ENCODE measurements at places on chromosomes 7 and 10.

DNA sequence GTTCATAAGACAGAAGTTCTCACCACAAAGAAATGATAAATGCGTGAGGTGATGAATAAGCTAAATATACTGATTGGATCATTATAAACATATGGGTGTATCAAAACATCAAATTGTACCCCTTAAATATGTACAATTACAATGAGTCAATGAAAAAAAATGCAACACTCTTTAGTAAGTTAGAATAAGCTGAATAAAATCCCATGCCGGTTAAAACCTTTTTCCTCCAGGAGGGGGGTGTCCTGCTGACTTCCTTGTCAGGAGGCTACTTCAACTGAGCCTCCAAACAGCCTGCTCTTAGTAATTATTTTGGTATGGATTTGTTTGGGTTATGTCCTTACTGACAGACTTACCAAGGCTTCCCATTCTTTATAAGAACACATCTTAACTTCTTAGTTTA is 649.1 kb downstream of the INHBA start:
- peak; percentile 33 for DNase-seq

- no peak for DNase-seq
Measured at GRCh38 chr7:46508583-46508982, 587.5 kb upstream of the IGFBP3 start.

DNA sequence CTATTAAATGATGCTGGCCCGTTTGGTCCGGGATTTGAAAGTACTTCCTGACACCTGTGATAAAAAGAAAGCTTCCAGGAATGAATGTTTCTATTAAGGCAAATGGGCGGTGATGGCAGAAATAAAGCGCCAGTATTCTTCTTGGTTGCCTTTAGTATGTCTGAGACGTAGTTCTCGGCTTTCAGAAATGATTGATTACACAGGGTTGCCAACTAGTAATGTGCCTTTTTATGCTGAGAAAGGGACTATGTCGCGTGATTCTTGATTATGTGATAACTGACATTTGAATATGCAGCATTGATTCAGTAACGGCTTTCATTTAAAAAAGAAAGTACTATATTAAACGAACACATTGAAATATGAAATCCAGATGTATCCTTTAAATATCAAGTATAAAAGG is 13.9 kb downstream of the ZRANB1 start:
- no peak for DNase-seq

DNA sequence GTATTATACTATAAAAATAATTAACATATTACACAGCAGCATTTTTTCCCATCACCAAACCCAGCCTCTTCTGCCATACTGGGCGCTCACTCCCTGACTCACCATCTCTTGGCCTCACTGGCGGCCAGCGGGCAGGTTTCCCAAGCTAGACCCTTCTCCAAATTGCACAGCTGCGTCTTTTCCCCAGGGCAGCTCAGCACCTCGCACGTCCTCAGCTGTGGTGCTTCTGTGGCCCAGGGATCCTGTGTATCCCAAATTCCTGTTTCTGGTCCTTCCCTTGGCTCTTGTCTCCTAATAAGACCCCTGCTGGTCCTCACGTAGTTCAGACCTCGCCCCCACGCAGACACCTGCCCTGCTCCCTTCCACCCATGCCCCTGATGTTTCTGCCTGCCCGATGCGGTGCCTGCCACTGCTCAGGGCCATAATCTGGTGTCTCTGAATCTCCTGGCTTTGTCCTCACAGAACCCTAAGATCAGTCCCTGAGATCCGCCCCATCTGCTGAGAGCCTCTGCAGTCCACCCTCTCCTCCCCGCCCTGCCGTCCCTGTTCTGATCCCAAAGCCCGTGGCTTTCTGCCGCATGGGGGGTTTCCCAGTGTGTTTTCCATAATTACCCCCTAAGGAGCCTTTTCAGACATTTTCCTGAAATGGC is 290.1 kb downstream of the TCERG1L start:
- DNase-seq: no peak

- no peak for DNase-seq
Measured at GRCh38 chr7:26699766-26700165, 164.6 kb downstream of the SKAP2 start.

DNA sequence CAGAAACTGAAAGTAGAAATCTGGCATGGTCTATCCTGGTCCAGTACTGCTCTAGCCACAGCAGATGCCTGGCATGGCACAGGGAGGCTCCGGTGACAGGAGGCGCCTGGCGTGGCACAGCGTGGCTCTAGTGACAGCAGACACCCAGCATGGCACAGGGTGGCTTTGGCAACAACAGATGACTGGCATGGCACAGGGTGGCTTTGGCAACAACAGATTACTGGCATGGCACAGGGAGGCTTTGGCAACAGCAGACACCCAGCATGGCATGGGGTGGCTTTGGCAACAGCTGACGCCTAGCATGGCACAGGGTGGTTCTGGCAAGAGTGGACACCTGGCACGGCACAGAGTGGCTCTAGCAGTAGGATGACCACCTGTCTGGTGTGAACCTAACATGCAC is 480.5 kb upstream of the FOXK1 start:
- no peak for DNase-seq

GRCh38 chr10:130054021-130054420 is 56.6 kb downstream of the C10orf143 start:
- DNase-seq: no peak

GRCh38 chr10:31864834-31865518 is 63.7 kb downstream of the ARHGAP12 start:
- peak; percentile 75 for DNase-seq

DNA sequence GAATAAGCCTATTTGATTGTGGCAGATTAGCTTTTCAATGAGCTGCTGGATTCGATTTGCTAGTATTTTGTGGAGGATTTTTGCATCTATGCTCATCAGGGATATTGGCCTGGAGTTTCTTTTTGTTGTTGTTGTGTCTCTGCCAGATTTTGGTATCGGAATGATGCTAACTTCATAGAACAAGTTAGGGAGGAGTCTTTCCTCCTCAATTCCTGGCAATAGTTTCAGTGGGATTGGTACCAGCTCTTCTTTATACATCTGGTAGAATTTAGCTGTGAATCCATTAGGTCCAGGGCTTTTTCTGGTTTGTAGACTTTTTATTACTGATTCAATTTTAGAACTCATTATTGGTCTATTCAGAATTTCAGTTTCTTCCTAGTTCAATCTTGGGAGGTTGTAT is 43.4 kb upstream of the KLF14 start:
- no peak for DNase-seq

- DNase-seq: peak; percentile 81
Measured at GRCh38 chr10:23412223-23412622, 26.7 kb upstream of the OTUD1 start.

- DNase-seq: no peak
Measured at GRCh38 chr7:20244334-20245120, 27.3 kb upstream of the MACC1 start.

DNA sequence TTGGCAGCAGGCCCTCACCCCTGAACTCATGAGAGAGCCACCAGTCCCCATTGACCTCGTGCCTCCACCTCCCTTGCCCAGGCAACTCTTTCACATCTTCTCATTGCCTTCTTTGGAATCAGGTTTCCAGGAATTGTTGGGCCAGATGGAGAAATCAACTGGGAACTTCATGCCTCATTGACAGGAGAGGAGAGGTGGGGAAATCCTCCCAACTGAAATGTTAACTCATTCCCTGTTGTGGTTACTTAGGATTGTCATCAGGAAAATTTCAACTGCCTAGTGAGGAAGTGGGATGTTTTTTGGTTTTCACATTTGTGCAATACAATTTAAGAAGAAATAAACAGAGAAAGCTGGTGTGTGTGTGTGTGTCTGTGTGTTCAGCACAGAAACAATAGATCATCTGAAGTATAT is 106.6 kb upstream of the INHBA start:
- peak; percentile 73 for DNase-seq

- no peak for DNase-seq
Measured at GRCh38 chr7:38756521-38756920, 125.3 kb upstream of the AMPH start.
